ENCODE measurements at places on chromosomes 1 and 21.

DNA sequence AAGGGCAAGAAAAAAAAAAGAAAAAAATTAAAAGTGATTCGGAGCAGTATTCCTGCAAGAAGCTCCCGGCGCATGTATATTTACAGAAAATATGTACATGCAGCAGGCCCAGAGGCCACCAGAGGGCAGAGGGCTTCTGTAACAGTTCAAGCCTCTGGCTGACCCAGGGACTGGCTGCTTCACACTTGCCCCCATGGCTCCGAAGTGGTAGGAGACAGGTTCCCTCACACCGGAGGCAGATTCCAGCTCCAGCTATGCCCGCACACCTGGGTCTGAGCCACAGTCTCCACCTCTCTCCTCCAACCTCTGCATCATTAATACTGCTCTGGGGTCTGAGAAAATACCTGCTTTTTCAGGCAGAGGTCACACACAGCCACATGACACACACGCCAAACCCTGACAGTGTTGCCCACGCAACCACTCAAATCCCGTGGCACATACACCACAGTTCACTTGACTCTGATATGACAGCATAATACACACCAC, 2.2 kb upstream of the ARHGAP30 start:
- peak; percentile 58 for DNase-seq

- DNase-seq: no peak
Observed at GRCh38 chr1:235781807-235782206, 84.9 kb downstream of the LYST start.

DNA sequence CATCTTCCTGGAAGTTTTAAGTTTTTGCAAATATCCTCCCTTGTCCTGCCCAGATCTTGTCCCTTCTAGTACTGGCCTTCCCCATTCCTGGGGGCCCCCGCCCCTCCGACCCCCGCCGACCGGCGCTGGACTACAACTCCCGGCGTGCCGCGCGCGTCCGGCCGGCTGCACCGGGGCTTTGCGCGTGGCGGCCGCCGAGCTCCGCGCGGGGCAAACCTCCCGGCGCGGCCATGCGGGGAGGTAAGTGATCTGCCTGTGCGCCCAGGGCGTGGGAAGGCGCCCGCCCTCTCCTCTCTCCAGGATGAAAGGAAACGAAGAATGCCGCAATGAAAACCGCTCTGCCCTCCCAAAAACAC, 3.2 kb upstream of the SAMD13 start:
- peak; percentile 51 for DNase-seq

DNA sequence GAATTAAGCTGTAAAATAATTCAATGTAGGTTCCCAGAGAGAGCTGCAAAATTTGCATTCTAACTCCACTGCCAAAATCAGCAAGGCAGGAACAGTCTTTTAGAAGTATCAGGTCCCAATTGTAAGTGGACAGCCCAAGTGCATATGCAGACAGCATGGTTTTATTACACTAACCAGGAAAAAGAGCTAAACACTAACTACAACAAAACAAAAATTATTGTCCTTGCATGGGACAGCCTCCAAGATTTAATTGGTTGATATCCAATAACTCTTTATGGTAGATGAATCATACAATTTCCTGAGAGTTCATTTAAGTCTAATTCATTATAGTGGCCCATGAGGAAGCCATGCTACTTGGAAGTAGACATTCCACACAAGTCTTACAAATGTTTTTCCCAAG, 154.3 kb upstream of the ZNF648 start:
- DNase-seq: no peak

DNA sequence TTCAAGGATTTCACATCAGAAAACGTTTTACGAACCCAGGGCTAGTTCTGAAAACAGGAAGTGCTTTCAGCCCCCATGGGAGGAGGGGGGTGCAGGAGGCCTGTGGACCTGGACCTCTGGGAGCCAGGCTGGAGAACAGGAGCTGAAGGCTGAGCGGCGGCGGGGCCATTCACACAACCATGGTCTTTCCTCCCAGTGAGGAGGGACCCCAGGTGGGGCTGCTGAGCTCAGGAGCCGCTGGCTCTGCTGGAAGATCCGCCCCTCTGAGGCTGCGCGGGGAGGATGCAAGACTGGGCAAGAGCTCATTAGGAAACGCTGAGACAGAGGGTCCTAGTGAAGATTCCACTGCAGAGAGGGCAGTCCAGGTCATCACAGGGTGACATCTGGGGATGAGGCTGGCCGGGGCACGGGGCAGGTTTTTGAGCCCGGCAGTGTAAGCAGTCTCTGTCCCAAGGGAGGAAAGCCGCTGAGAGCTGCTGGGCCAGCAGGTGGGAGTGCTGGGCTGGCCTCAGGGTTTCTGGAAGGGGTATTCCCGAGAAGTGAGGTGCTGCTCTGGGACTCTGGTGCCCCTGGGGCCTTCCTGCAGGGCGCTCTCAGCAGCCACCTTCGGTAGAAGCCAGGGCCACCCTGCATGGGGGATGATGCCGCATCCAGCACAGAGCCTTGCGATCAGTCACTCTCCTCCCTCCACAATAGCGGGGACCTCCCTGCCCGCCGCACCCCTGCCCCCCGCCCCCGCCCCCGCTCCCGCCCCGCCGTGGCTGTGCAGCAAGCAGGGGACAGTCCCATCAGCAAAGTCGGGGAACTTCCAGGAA, 7.5 kb downstream of the MX2 start:
- DNase-seq: peak; percentile 50

GRCh38 chr1:103160281-103160680, 52.0 kb upstream of the COL11A1 start:
- DNase-seq: no peak
